ENCODE measurements at places on chromosomes 2 and 18.

- DNase-seq, result no peak
These were observed 229.2 kb downstream of the MYT1L start for GRCh38 chr2:2101924-2102323.

DNA sequence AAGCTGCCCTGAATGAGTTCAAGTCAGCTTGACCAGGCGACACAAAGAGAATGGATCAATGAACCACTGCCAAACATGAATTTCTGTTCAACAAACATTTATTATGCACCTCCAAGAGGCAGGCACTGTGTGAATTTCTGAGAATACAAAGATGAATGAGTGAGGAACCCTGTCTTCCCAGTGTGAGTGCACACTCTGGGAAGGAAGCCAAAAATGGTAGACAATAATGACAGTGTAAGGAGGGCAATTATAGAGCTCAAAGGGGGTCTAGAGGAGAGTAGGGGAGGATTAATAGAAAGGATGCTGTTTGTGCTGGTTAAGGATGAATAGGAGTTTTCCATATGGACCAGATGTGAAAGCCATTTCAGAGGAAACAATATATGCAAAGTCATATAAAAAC lies 213.4 kb downstream of the DCC start:
- DNase-seq, result no peak

DNA sequence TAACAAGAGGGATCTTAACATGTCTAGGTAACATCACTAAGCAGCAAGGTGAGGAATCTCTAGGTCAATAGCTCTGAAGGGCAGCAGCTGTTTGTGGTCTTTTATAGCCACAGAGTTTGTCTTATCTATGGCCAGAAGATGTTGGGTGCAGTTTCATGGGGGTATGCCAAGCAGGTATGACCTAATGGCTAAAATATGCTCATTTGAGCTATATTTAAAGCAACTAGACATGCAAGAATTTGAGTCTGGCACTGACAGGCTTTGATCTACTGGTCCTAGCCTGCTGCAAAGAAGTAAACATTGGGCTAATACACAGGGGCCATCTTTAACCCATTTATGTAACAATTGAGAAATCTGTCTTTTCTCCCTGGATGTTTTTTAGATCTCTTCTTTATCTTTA lies 13.9 kb upstream of the UGP2 start:
- no peak for DNase-seq

GRCh38 chr2:205762881-205763280 lies 80.6 kb downstream of the NRP2 start:
- DNase-seq, result no peak

Measured in naive thymus-derived CD8-positive, alpha-beta T cell (primary cell).